ENCODE measurements at places on chromosomes 3 and 15.

DNA sequence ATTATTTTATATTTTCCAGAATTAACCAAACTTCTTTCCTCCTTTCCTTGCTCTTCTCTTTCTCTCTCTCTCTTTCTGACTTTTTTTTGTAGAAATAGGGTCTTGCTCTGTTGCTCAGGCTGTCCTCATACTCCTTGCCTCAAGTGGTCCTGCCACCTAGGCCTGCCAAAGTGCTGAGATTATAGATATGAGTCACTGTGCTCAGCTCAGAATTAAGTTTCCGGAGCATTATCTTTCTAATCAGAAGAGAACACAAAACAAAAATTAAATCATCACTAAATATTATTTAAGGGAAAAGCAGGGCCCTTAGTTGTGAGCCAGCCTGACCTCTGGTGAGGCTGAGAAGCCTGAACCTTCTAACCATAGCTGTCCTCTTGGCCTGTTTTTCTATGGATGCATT, 168.2 kb downstream of the SOX2 start:
- no peak for DNase-seq

DNA sequence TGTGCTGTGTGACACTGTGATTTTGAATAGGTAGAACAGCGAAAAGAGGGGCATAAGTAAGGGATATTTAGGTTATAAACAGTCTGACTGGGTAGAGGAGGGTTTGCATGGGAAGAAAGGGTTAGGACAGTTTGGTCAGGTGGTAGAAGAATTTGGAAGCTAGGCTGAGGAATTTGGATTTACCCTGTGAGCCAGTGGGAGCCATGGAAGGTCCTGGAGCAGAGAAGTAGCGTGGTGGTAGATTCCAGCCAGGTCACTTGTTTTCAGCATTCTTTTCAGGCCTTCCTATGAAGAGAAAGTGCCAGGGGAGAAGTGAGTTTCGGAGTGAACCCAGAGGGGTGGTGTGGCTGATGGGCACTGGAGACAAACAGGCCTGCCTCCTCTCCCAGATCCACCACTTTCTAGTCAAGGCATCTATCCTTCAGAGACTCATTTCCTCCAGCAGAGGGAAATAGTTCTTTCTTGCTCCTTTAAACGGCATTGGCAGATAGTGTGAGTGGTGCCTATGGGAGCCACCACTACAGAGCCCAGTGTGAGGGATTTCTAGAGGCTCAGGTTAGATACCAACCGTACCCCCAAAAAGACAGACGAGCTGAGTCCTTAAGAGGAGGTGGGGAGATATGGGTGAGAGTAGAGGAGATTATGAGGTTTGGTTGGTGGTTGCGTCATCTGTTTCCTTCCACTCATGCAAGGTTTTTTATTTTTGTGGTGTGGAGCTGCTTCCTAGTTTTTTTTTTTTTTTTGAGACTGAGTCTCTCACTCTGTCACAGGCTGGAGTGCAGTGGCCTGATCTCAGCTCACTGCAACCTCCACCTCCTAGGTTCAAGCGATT, 21.2 kb downstream of the PXK start:
- DNase-seq, result no peak

DNA sequence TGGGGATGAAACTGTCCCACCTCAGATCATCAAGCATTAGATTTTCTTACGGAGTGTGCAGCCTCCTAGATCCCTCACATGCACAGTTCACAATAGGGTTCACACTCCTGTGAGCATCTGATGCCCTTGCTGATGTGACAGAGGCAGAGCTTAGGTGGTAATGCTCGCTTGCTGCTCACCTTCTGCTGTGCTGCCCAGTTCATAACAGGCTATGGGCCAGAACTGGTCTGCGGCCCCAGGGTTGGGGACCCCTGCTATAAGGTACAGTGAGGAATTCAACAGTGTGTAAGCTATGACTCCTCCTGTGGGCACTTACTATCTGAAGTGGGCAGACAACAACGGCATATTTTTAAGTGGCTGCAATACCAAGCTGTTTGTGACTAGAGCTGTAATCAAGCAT, 187.9 kb upstream of the BHLHE40 start:
- no peak for DNase-seq

DNA sequence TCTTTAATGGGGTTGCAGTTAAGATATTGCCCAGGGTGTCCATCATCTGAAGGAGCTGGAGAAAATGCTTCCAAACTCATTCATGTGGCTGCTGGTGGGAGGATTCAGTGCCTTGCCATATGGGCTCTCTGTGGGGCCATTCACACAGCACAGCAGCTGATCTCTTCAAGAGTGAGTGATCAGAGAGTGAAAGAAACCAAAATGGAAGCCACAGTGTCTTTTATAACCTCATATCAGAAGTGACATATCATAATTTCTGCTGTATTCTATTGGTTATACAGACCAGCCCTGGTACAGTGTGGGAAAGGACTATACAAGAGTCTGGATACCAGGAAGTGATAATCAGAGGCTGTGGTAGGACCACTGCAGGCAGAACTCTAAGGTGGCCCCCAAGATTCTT, 33.6 kb downstream of the HHLA2 start:
- DNase-seq, result no peak

DNA sequence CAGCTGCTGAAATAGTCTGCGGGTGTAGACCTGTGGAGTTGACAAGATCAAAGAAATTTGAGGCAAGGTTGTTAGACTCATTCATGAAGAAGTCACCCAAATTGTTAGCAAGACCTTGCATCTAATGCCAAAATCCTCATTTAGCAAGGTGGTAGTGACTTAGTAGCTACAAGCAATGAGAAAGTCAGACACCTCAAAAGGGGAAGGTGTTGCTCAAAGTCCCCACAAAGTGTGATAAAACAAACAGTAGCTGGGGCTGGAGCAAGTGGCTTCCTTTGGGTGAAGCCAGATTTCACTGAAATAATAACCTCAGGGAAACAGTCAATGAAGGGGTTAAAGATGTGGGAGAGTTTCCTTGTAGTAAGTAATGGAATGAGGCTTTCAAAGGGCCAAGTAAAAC, 44.9 kb downstream of the CD86 start:
- no peak for DNase-seq

- DNase-seq, result peak; percentile 45
Observed at GRCh38 chr3:43855674-43856299, 165.0 kb downstream of the ABHD5 start.

DNA sequence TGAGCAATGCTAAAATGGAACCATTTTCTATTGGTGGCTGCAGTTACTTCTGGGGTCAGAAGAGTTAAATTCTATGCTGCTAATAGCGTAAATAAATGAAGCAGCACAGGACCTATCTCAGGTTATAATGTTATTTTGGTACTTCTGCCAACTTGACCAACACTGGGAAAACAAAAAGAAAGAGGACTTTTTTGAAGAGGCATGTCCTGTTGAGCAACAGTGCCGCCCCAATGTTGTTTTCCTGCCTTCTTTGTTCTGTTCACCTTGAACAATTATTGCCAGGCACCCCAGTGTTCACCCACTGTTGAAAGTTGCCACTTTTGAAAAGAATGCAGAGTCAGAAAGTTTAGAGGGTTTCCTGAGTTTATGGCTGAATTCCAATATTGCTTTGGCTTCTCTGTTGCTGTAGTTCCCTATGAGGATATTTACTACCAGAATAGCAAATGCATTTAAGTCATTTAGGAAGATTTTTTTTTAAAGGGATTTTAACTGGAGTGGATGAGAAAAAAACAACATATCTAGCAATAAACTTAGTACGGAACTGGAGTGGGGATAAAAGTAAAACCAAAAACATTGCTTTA, 679.0 kb upstream of the DPPA4 start:
- DNase-seq, result no peak

DNA sequence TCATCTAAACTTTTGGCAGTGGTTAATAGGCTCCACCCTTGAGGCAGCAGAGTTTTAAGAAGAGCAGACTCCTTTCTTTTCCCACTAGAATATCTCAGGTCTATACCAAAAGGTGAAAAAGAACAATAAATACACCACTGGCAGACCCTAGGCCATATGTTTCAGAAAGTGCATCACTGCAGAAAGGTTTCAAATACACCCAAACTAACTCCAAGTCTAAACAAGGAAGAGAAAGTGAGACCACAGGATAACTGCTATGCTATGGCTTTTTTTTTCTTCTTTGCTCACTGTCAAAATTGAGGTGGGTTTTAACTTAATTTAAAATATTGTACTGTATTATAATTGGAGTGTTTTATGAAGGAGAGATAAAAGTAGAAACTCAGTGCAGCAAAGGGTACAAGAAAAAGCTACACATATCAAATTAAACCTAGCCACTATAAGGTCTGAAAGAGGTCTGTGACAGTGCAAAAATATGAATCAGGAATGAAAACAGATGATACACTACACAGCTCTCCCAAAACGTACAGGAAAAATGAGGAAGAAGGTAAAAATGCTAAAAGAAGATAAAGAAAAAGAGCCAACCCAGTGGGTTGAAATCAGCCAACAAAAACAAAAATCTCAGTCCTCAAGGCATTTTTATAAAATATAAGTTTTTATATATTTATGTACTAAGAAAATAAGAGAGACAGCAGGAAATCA, 8.4 kb downstream of the SNX4 start:
- DNase-seq, result no peak

- DNase-seq, result no peak
Observed at GRCh38 chr3:115662356-115662755, 39.0 kb downstream of the GAP43 start.

DNA sequence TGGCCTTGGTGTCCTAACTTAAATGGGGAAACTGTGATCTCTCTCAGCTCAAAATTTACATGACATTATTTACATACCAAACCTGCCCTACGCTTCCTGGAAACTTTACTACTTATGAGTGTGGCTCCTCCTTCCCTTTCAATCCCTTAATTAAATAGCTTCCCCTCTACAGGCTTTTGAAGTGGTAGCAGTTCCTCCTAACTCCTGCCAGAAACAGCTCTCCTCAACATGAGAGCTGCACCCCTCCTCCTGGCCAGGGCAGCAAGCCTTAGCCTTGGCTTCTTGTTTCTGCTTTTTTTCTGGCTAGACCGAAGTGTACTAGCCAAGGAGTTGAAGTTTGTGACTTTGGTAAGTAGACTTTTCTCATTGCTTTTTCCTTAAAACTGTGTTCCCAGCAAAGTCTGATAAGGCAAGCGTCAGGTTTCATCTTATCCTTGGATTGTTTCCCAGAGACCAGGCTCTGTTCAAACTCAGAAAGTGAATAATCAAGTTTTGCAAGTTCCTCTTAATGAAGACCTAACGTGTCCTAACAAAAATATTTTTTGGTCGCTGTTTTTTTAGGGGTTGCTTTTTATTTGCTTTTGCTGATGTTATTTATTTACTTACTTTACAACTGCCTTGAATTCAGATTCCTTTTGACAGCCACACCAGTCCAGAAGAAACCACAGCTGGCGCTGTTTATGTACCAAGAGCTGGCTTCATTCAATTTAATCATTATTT, at the start of gene ACP3:
Gene ACP3, plus strand, starts transcription at position 179 of the 720 bp plus-strand sequence. Its CDS starts 50 bp downstream, at position 229.
- peak; percentile 77 for DNase-seq

DNA sequence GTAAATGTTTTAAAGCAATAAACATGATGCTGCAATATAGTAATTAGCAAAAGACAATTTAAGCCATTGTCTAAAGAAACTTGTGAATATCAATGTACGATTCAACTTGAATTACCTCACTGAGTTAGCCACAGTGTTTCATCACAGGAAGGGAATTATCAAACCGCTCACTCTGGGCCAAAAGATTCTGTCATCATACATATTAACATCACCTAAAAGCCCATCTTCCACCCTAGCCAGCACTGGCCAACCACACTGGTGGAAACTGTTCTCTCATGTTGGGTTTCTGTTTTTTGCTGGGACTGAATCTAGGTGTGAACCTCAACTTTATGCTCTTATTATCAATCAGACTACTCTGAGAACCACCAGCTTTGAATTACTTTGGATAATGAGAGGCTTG, 497.7 kb upstream of the THBS1 start:
- DNase-seq, result no peak

- no peak for DNase-seq
Observed at GRCh38 chr3:72284471-72284870, 499.5 kb upstream of the PROK2 start.

GRCh38 chr15:70147778-70148177, 50.1 kb upstream of the TLE3 start:
- no peak for DNase-seq

DNA sequence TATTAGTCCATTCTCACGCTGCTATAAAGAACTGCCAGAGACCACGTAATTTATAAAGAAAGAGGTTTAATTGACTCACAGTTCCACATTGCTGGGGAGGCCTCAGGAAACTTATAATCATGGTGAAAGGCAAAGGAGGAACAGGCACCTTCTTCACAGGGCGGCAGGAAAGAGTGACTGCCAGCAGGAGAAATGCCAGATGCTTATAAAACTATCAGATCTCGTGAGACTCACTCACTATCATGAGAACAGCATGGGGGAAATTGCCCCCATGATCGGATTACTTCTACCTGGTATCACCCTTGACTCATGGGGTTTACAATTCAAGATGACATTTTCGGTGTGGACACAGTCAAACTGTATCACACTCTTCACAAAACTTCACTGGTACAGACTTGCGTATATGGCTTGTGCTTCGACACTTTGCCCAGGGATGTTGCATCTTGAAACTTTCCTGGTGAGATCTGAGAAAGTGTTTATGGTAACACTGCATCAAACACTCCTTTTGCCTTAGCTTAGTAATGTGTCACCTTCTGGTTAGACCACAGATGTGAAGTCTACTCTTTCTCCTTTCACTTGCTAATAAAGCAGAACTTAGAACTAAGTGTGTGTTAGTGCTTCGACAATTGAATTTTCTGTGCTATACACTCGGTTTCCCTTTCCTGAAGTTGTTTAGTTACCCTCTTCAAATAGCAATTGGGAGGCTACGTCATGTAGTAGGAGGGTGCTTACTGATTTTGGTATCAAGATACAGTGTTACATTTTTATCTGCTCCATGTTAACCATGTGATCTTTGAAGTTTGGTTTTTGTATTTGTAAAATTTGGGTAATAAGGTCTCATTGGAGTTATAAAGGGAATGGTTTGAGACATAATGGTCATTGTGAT, 185.7 kb downstream of the LPP start:
- no peak for DNase-seq

DNA sequence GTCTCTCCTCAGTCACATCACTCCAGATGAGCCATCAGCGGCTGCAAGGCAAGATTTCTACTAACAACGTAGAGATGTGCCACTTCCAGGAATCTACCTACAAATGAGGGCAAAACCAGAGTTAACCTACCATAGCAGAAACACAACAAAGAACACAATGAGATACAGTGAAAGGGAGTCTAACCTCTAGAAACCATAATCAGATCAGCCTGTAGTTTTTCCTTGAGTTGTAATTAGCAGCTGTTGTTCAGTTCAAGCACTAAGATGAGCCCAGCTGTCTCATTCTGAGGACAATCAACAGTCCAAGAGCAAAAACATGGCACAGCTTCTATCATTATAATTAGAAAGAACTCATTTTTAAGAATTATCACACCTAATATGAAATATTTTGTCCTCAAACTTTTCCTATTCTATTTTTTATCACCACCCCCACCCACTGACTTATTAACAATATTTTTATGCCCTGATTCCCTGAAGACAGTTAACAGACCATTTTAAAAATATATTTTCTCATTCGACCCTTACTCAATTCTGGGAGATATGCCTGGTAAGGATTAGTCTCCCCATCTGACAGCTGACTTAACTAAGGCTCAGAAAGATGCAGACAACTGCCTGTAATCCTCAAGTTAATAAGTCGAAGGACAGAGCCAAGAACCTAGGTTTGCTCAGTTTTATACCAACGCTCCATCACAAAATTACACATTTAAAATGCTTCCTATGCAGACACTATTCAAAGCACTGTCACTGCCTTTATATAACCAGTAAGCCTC, 50.1 kb downstream of the MAGI1 start:
- no peak for DNase-seq

All from NCI-H510A treated with DMSO at 0.1 percent for 48 hours (cell line).